ELF-1 (cell line): ENCODE measurements at places on chromosomes 3 and 15.
A peak's percentile ranks its signal among the peaks of the same experiment; 100 is the strongest.

DNA sequence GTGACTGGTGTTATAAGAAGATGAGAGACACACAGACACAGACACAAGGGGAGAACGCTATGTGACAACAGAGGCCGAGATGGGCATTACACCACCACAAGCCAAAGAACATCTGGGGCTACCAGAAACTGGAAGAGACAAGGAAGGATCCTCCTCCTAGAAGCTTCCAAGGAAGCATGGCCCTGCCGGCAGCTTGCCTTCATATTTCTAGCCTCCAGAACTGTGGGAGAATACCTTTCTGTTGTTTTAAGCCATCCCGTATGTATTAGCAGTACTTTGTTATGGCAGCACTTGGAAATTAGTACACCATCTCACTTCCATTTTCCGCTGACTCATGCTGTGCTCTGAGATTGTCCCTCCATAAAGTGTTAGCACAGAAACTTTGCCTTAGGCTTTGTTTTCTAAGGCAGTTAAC lies 38.7 kb upstream of the CA12 start:
- DNase-seq: peak; percentile 23

DNA sequence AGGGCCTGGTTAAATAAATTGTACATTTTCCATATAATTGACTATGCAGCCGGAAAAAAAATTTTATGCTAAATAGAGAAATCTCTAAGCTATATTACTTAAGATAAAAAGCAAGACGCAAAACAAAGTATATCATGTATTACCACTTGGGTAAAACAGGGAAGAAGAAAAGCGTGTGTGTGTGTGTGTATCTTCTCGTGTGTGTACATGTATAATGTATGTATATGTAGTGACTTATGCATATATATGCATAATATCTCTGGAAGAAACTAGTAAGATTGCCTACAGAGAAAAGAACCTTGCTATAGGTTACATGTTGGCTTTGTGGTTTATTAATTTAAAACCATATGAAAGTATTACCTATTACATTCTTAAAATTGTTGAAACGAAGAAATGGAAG lies 19.0 kb downstream of the KNL1 start:
- DNase-seq: no peak

GRCh38 chr3:72232777-72233176 lies 447.8 kb upstream of the PROK2 start:
- peak; percentile 3 for DNase-seq

GRCh38 chr3:114444216-114444615 lies 150.4 kb downstream of the TIGIT start:
- no peak for DNase-seq

- DNase-seq: no peak
Measured at GRCh38 chr3:155587581-155587980, 157.3 kb downstream of the PLCH1 start.

- DNase-seq: peak; percentile 54
Measured at GRCh38 chr3:50126287-50127211, 28.6 kb upstream of the SEMA3F start.
